ENCODE measurements at places on chromosomes 3 and 15.

DNA sequence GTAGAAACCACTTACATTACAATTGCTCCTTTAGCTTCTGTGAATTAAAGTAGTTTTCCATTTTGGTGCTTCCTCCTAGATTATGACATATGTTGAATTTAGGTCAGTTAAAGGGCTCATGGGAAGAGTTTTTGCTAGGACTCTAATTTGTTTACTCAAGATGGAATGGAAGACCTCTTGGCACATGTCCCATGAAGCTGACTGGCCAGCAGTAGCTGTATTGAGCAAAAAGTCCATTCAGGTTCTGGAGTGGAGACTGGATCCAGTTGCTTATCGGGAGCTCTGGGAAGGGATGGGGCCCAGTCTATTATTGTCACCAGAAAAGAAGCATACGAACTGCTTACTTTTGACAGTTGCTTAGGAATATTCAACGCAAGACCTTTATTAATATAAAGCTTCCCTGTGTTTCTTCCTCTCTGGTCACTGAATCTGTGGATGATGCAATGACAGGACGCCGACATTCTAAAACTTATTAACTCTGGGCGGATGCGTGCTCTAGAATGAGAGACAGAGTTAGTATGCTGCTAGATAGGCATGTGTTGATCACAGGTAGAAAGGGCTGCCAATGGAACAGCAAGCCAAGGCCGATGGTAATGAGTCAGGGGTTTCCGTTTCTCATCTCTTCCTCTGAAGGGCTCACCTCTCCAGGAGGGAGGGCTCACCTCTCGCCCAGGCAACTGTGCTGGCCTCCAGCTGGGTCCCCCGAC, 155.8 kb downstream of the NR1D2 start:
- no peak for DNase-seq

- no peak for DNase-seq
Measured at GRCh38 chr3:79586232-79586631, 181.6 kb downstream of the ROBO1 start.

DNA sequence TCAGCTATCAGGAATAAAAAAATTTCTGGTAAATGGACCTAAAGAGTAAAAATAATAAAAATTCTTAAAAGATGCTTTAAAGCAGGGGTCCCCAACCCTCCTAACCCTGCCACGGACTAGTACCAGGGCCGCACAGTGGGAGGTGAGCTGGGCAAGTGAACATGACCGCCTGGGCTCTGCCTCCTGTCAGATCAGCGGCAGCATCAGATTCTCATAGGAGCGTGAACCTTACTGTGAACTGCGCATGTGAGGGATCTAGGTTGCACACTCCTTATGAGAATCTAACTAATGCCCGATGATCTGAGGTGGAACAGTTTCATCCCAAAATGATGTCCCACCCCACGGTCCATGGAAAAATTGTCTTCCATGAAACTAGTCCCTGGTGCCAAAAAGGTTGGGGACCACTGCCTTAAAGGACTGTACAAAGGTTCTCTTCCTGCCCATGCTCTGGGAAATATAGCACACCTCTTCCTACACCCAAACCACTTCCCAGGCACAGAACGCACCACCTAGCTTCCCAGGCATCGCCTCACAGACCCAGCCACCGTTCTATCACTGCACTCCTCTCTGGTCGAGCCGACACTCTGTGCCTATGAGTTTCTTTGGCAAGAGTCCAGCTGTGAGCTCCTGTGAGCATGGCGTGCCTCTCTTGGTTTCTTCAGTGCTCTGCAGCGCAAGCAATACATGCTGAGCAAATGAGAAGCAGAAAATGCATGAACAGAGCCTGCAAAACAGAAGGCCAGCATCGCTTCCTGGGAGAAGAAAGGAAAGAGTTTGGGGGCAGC, 104.9 kb downstream of the OCA2 start:
- no peak for DNase-seq

GRCh38 chr15:38668898-38669391, 104.3 kb upstream of the RASGRP1 start:
- no peak for DNase-seq

GRCh38 chr3:65037861-65038260, 350.1 kb upstream of the ADAMTS9 start:
- no peak for DNase-seq

DNA sequence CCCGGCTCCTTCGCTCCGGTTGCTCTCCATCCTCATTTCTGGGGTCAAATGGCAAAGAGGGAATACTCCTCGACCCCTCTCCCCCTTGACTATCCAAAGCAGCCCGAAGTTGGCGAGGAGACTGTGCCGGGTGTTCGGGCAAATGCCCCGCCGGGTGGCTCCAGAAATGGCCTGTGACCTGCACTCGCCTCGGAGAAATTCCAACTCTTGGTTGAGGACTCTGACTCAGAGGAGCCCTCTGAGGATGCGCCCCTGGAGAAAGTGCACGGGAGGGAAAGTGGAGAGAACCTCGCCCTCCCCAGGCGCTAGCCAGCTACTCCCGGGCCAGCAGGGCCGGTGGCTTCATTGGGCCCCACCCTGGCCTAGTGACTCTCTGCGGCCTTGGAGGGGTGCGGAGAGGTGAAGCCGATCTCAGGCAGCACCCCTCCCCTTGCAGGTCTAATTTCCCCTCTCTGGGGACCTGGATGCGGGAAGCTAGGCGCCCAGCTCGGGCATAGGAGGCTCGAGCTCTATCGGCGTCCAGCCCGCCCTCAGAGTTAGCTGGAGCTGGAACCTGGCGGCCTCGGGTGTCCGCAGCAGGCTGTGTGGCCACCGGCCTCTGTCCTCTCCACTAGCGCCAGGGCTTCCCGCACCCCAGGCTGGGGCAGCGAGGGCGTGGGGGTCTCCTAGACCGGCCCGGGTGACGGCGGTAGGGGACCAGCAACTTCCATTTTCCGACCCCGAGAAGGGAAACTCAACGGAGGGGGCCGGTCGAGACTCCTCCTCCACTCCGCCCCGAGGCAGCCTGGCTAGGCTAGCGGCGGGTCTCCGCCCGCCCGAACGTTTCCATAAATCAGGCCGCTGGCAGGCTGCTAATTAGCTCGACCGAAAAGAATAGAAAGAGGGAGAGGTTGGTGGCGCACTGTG, 29.4 kb downstream of the NR2F2 start:
- DNase-seq = no peak

GRCh38 chr3:40718681-40719080, 193.9 kb downstream of the ZNF621 start:
- no peak for DNase-seq

- no peak for DNase-seq
Measured at GRCh38 chr3:43417133-43417532, 130.8 kb downstream of the SNRK start.

- DNase-seq = no peak
Measured at GRCh38 chr3:217948-218347, 21.4 kb downstream of the CHL1 start.

GRCh38 chr15:60184579-60184978, 180.5 kb downstream of the FOXB1 start:
- no peak for DNase-seq

- DNase-seq = no peak
Measured at GRCh38 chr15:71153823-71154524, 38.7 kb downstream of the THSD4 start.

DNA sequence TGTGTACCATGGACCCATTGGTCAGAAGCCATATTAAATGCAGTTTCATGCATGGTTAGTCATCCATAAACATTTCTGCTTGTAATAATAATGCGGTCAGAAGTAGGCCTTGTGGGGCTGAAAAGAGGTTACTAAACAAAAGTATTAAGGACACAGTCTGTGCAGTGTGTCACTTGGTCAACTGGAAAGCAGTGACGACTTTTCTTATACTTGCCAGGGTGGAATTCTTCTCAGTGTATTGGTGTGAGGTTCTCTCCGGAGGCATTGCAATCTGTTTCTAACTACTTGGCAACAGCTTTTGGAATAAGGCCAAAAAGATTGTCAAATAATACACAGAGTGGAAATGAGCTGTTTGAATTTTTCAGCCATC, 46.8 kb downstream of the CHL1 start:
- DNase-seq = no peak

DNA sequence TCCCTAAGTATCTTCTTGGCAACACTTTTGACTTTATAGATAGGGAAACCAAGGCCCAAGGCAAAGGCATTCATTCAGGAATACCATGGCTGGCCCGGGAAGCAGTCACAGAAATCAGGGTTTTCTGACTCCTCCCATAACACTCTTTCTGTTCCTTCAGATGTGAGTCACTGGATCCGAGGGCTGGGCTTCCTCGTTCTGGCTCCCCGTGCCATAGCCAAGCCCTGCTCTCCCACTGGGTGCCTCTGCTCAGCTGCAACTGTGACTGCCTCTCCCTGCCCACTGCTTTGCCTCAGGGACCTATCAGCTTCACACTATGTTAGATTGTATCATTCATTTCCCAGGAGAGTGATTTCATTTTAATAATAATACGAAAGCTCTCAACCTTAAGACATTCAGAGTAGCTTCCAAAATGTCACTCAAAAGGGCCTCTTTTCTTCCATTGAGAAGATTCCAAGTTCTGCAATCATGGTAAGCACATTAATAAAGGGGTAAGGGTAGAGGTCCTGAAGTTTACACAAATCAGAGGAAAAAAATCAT, 50.2 kb downstream of the GABRB3 start:
- DNase-seq = no peak

DNA sequence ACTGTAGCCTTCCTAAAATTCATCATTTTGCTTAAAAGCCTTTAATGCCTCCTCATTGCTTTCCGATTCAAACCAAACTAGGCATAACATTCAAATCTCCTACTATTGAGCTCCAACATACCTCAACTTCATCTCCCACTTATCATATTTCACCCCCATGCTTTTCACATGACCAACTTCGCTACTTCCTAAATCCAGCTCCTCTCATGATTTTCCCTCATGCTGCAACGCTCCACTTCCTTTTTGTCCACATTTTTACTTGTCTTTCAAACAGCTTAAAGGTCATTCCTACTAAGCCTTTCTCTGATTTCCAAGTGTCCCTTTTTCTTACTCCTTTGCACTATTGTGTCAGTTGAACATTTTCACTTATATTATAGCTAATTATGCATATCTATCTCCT, 20.3 kb upstream of the ANXA2 start:
- no peak for DNase-seq

DNA sequence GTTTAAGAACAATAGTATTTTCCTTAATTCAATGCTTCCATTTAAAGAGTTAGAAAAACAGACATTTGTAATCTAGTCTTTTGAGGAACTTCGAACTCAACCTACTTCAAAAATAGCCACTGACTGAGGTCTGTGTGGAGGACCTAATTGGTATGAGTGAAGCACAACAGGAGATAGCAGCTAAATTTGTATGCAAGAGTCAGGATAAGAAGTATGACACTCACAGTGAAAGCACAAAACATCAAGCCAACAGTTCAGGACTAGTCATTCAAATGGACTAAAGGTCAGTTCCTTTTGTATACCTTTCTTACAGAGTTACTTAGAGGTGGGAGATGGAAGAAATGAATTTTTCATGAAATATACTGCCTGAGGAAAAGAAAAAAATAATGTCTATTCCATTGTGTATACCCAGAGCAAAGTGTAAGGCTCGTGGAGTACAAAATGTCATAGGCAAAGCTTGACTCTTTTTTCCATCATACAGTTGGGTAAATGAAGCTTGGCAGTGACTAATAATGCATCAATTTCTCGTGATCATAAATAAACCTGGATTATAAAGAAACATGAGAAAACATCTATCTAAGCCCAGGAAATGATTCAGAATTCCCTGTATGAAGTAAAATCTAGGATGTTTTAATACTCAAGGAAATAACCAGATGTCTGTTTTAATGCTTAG, 1005.2 kb upstream of the CADM2 start:
- DNase-seq = no peak

DNA sequence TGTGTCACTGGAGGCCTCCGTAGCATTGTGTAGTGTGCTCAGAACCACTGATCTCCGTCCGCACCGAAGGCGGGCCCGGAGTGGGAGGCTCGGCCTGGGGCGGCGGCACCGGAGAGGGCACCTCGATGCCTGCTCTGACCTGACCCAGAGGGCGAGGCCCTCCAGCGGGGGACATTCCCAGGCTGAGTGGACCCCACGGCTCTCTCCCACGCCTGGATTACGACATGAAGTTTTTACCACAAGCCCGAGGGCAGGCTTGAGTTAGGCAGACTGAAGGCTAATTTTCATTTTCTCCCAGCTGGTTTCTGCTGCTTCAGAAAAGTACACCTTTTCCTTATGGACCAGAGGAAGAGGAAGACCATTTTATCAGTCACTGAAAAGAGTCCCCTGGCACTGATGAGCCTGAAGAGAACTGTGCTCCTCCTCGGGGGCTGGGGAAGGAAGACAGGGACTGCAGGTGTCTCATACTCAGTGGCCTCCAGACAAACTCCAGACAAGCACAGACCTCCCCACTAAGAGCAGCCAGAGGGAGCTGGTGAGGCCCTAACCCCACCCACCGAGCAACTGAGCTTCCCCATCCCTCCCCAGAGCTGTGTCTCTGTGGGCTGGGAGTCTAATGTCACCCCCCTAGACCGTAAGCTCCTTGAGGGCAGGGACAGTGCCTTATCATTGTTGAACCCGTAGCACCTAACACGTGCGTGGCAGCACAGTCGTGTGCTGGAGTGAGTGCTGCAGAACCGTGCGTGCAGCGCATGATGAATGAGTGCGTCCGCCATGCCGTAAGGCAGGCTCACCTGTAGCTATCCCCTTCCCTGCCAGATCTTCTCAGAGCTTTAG, 74.5 kb upstream of the BLM start:
- DNase-seq = no peak

DNA sequence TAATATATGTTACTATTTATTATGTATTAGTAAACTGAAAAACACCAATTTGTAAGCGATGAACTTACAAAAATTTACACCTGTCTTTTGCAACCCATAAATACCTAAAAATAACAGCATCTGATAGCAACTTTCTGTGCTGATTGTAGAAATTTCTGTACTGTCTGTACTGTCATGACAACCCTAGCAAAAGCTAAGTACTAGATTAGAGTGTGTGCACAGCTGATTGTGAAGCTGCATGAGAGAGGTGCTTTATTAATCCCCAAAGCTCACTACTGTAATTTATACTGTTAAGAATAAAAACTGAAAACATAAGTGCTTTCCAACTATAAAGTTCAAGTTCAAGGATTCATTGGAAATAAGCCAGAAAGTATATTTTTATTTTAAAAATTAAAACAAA, 815 bp downstream of the BCL2A1 start:
- DNase-seq = no peak

- DNase-seq = no peak
Measured at GRCh38 chr3:150407051-150407807, 869 bp upstream of the TSC22D2 start.

- DNase-seq = no peak
Measured at GRCh38 chr15:79381593-79381992, 50.5 kb upstream of the MINAR1 start.

GRCh38 chr15:88076328-88076727, 180.2 kb downstream of the NTRK3 start:
- DNase-seq = no peak

DNA sequence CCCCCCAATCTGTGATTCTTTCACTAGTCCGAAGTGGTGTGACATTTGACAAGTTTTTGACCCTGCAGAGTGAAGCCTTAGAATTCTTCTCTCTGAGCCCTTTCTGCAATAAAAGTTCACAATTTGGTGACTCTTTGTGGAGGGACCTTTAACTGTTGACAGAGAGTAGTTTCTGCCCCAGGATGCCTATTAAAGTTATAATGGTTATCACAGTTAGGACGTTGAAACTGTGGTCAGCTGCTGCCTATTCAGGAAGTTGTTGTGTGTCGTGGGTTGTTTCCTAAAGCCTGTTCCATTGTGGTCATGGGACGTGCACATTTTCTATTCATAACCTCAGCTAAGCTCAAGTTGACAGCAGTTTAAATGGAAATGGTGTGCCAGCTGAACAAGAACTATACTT, 274.5 kb downstream of the NEK10 start:
- DNase-seq = no peak
